Epithelial cell of alveolus of lung (primary cell): ENCODE measurements at places on chromosomes 4 and X. TPM values are rescaled to one million over a fixed set of nuclear protein-coding genes. Genes with fewer than 3 reads are reported as not detected.

TCP11X2 gene
- not detected in 2 replicates for total RNA-seq

ITIH6 gene
- total RNA-seq = not detected in 2 replicates

CLNK gene
- total RNA-seq = not detected in 2 replicates

RHOXF1 gene
- not detected in 2 replicates for total RNA-seq

KLHL2 gene
- total RNA-seq = 7.9 and 8.5 TPM in 2 replicates

GPR50 gene
- total RNA-seq = not detected in 2 replicates

MAGEC3 gene
- total RNA-seq = not detected in 2 replicates

TMEM35A gene
- total RNA-seq = 14.9 and 22.0 TPM in 2 replicates

PDE6B gene
- total RNA-seq = under 0.01 and 1.8 TPM in 2 replicates

PLAC8 gene
- not detected in 2 replicates for total RNA-seq

GPC3 gene
- 0.26 and 3.5 TPM in 2 replicates for total RNA-seq

CTAG2 gene
- total RNA-seq = not detected in 2 replicates

TSPAN7 gene
- total RNA-seq = 1.0 and 1.6 TPM in 2 replicates
